ENCODE measurements at places on chromosomes 4 and X.

GRCh38 chrX:25213611-25214010, 197.8 kb upstream of the ARX start:
- DNase-seq: no peak

GRCh38 chr4:84677093-84677492, 94.2 kb downstream of the CDS1 start:
- no peak for DNase-seq

- no peak for DNase-seq
Measured at GRCh38 chr4:173769568-173769967, 239.5 kb upstream of the HAND2 start.

- DNase-seq: peak; percentile 33
Measured at GRCh38 chr4:128512767-128513322, 225.2 kb upstream of the PGRMC2 start.

DNA sequence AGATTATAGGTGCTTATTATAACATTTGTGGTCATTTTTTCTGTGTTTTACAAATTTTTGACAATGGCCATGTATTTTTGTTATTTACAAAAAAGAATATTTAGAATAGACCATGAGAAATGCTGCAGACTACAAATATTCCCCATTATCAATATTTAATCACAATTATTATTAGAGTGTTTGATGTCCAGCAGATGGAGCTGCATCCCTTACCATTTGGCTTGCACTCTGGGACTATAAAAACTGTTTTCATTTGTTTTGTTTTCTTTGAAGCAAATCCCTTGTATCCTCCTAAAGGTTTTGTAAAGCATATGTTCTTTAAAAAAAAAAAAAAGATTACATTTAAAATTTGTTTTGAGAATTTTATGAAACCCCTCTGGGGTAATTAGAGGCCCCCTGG, 85.6 kb upstream of the CXorf66 start:
- DNase-seq: peak; percentile 10

DNA sequence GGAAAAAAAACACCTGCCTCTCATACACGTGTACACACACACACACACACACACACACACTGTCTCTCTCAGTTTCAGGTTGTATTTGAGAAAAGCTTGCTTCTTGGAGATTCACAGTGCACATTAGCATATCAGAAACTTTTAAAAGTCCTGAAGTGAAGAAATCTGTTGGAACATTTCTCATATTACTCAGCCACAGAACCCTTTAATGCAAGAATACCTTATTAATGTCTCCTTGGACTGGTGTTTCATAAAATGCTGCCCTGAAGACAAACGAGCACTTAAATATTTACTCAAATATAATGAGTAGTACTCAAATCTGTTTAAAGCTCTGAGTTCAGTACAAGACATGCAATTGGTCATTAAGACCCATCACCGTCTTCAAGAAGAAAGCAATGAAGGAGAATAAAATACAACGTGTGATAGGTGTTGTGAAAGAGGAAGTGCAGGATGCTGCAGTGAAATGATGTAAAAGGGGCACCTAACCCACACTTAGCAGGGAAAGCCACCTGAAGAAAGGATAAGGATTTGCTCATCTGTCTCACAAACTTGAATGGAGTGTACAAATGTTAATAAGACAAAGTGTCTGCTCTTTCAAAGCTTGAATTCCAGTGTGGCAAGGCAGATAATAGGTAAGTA, 57.0 kb downstream of the DCLK2 start:
- DNase-seq: no peak

DNA sequence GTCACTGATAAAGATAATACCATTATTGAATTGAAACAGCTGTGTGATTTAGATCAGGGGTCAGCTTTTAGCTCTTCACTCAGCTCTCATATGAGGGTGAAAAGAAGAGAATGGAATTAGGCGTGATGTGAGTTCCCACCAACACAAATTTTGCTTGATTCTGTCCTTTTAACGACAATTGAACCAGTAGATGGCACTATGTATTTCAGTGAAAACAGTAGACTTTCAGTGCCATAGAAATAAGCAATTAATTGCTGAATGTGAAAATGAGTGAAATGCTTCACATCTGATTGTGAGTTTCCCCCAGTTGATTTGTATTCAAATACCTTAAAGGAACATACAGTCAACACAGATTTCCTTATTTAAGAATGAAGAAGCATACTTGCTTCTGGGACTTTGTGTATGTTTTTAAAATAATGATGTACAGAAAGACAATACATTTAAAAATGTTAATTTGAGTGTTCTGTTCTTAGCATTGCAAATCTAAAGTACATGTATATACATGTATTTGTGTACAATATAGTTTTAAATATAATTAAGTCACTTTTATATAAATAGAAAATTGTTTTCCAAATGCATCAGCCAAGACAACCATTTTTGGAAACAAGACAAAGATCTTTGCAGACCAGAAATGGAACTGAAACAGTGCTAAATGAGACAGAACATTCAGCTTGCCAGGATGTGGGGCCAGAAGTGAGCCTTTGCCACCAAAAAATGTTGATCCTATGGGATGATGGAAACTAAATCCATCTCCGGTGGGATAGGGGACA, 178.8 kb downstream of the SNCA start:
- peak; percentile 71 for DNase-seq

GRCh38 chr4:105179539-105180401, 33.1 kb downstream of the TET2 start:
- DNase-seq: no peak

- no peak for DNase-seq
Measured at GRCh38 chr4:13704035-13704434, 76.5 kb upstream of the BOD1L1 start.

- no peak for DNase-seq
Measured at GRCh38 chrX:16914058-16914457, 32.4 kb upstream of the REPS2 start.

DNA sequence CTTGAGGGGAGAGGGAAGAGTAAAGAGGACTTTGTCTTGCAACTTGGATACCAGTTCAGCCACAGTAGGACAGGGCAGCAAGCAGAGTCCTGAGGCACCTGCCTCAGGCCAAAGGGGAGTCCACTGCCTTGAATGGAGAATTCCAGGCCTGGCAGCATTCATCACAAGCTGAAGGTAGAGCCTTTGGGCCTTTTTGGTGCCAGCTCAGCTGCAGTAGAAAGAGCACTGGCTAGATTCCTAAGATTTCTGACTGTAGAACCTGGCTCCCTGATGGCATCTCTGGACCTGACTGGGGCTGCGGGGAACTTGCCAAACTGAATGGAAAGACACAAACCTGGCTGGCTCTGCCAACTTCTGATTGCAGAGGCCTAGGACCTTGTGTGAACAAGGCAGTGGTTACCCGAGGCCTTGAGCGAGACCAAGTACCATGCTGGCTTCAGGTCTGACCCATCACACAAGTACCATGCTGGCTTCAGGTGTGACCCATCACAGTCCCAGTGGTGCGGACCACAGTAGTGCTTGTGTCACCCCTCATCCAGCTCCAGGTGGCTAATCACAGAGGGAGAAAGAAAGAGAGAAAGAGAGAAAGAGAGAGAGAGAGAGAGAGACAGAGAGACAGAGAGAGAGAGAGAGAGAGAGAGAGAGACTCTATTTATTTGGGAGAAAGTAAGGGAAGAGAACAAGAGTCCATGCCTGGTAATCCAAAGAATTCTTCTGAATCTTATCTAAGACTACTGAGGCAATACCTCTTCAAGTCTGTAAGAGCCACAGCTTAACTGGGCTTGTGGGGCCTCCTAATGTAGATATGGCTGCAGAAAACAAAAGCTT, 137.6 kb upstream of the SPIN4 start:
- no peak for DNase-seq

All from fibroblast of pulmonary artery (primary cell).